Left colon (tissue), 2 donors: ENCODE measurements at places on chromosomes 1 and 21. TPM values are rescaled to one million over a fixed set of nuclear protein-coding genes. Genes with fewer than 3 reads are reported as not detected.

CNKSR1 gene
- 45.6 TPM for total RNA-seq

FBLIM1 gene
- 294 TPM for total RNA-seq

SELP gene
- total RNA-seq = 1.5 TPM

ELOA gene
- total RNA-seq = 29.6 TPM

CELA2B gene
- total RNA-seq = not detected

CD1C gene
- not detected for total RNA-seq

DNA sequence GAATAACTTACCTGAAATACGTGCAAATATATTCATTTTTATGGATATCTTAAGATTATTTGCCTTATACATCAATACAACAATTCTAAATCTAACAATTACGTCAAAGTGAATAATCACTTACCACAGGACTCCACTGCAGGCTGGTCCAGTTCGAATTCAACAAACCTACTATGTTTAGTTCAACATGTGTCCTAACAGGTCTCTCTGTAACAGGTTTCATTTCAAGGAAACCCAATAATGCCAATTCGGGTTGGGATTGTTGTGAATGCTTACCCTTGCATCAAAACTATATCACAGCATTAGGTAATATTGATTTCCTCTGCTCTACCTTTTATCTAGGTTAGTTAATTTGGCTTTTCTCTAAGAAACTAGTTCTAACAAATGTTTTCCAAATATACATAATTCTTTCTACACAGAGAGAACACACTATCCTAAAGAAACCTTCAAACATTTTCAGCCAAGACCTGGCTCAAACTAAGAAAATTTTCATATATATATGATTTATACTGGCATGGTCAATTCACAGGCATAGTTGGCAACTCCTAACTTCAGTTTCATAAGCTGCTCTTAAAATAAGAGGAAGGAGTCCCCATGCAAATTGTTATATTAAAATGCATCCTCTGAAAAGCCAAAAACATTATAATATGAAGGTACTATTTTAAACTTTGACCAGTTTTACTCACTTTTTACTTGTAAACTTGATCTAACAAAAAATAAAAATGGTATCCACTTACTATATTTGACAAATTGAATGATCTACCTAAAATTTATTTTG lies 4.5 kb downstream of the IVNS1ABP start:
- DNase-seq = no peak

GRCh38 chr1:61742620-61743430 lies 545 bp downstream of the PATJ start:
- peak; percentile 34 for DNase-seq

DNA sequence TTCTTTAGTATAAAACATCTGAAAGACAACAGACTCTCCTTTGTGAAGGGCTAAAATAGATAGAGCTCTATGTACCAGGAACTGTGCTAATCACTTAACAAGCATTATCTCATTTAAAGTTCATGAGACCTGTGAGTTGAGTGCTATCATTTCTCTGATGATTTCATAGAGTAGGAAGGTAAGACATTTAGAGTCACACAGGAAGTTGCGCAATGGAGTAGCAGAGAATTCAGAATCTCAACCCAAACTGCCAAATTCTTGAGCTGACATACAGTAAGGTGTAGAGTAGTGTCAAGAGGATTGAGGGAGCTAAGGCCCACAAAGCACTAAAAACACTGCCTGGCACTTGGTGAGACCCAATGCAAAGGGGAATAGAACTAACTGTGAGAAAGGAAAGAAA lies 384.3 kb downstream of the NTNG1 start:
- no peak for DNase-seq
